ENCODE measurements at places on chromosomes 12 and 14.

GRCh38 chr12:109098183-109098604 is 797 bp downstream of the UNG start:
- peaks cover 10% of the 10 kb centered on the region for H3K4me1 ChIP-seq
- H3K27ac ChIP-seq, result no peak overlapping the region
- H3K4me3 ChIP-seq, result peak overlapping the region; percentile 81
- peaks cover under 1% of the 10 kb centered on the region for H3K27me3 ChIP-seq
- DNase-seq, result no peak

GRCh38 chr12:121128908-121129810 is 3.5 kb upstream of the P2RX7 start:
- H3K36me3 ChIP-seq, result no peaks in the 10 kb centered on the region
- H3K27me3 ChIP-seq, result peaks cover 12% of the 10 kb centered on the region
- DNase-seq, result peak; percentile 52
- peaks cover 19% of the 10 kb centered on the region for H3K4me1 ChIP-seq
- no peak overlapping the region for H3K4me3 ChIP-seq
- H3K27ac ChIP-seq, result no peak overlapping the region

DNA sequence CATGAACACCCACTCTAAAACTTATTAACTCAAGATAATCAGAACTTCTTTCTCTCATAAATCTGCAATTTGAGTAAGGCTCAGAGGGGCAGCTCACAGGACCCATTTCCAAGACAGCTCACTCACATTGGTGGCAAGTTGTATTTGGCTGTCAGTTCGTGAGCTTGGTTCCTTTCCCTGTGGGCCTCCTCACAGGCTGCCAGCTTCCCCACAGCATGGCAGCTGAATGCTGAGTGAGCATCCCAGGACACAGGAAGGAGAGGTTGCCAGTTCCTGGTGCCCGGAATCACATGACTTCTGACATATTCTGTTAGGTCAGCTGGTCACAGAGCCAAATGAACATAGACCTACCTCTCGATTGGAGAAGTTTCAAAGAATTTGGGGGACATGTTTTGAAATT is 116.6 kb upstream of the TMEM233 start:
- H3K36me3 ChIP-seq, result no peaks in the 10 kb centered on the region
- H3K27me3 ChIP-seq, result peaks cover 5% of the 10 kb centered on the region
- no peaks in the 10 kb centered on the region for H3K4me1 ChIP-seq

- H3K27ac ChIP-seq, result no peak overlapping the region
- no peaks in the 10 kb centered on the region for H3K4me1 ChIP-seq
- no peaks in the 10 kb centered on the region for H3K27me3 ChIP-seq
- no peak for DNase-seq
- H3K4me3 ChIP-seq, result no peak overlapping the region
- peaks cover 10% of the 10 kb centered on the region for H3K36me3 ChIP-seq
Observed at GRCh38 chr14:80095623-80096022, 115.7 kb downstream of the DIO2 start.

GRCh38 chr12:69529021-69529420 is 56.2 kb upstream of the CCT2 start:
- no peaks in the 10 kb centered on the region for H3K27me3 ChIP-seq
- H3K27ac ChIP-seq, result peak overlapping the region; percentile 29
- DNase-seq, result no peak
- no peak overlapping the region for H3K4me3 ChIP-seq
- H3K4me1 ChIP-seq, result peaks cover 6% of the 10 kb centered on the region
- H3K36me3 ChIP-seq, result 0 out of 2 replicates have a peak, but pooled peaks cover 3% of the 10 kb centered on the region

- no peak for DNase-seq
- no peak overlapping the region for H3K27ac ChIP-seq
- no peak overlapping the region for H3K4me3 ChIP-seq
Observed at GRCh38 chr12:76244300-76244699, 103.9 kb downstream of the BBS10 start.

DNA sequence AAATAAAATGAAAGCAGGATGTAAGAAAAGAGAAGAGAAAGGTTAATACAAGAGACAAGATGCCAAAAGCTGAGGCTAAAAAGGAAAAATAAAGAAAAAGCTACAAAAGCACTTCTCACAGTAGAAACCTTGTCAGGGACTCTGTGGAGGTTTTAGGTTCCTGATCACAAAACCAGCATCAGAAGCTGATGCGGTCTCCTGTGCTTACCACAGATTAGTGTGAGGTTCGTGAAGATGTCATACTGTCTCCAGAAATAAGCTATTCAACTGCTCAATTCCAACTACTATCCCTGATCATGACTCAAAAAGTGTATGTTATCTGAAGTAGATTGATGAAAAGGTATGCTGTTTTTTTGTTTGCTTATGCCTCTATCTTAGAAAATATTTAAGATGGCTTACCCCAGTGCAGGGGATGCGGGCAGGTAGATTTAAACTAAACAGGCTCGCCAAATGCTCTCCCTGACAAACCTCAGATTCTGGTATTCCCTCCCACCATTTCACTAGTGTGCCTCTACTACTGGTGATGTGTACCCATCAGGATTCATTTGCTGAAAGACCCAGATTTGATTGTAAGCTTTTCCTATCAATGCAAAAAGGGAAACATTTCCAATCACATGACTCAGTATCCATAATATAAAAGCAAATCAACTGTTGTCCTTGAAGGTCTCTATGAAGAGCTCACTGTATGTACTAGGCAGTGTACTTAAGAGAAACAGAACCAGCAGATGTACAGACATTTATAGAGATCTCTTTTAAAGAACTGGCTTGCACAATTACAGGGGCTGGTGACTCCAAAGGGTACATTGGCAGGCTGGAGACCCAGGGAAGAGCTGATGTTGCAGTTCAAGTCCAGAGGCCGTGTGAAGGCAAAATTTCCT is 169.5 kb upstream of the FOXN3 start:
- no peak overlapping the region for H3K4me3 ChIP-seq
- DNase-seq, result no peak

GRCh38 chr14:78840898-78841297 is 670.7 kb downstream of the NRXN3 start:
- DNase-seq, result no peak
- H3K27ac ChIP-seq, result no peak overlapping the region
- H3K36me3 ChIP-seq, result peaks cover 21% of the 10 kb centered on the region
- H3K4me3 ChIP-seq, result no peak overlapping the region
- peaks cover 9% of the 10 kb centered on the region for H3K4me1 ChIP-seq

- no peaks in the 10 kb centered on the region for H3K27me3 ChIP-seq
- no peak overlapping the region for H3K27ac ChIP-seq
- 0 out of 2 replicates have a peak, but pooled peaks cover 3% of the 10 kb centered on the region for H3K36me3 ChIP-seq
- H3K4me1 ChIP-seq, result peaks cover 11% of the 10 kb centered on the region
- DNase-seq, result no peak
Observed at GRCh38 chr12:14619741-14620501, 52.2 kb upstream of the PLBD1 start.

DNA sequence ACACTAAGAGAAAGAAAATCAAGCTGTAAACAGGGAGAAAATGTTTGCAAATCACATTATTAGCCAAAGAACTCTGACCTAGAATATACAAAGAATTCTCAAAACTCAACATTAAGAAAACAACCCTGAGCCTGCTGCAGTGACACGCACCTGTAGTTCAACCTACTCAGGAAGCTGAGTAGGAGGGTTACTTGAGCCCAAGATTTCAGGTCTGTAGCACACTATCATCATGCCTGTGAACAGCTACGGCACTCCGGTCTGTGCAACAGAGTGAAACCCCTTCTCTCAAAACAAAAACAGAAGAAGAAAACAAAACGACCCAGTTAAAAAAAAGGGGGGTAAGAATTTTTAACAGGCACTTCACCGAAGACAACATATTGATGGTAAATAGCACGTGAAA is 20.8 kb downstream of the SAV1 start:
- no peak overlapping the region for H3K4me3 ChIP-seq
- no peaks in the 10 kb centered on the region for H3K27me3 ChIP-seq
- no peak for DNase-seq
- H3K36me3 ChIP-seq, result peaks cover 24% of the 10 kb centered on the region
- peak overlapping the region; percentile 59 for H3K27ac ChIP-seq

DNA sequence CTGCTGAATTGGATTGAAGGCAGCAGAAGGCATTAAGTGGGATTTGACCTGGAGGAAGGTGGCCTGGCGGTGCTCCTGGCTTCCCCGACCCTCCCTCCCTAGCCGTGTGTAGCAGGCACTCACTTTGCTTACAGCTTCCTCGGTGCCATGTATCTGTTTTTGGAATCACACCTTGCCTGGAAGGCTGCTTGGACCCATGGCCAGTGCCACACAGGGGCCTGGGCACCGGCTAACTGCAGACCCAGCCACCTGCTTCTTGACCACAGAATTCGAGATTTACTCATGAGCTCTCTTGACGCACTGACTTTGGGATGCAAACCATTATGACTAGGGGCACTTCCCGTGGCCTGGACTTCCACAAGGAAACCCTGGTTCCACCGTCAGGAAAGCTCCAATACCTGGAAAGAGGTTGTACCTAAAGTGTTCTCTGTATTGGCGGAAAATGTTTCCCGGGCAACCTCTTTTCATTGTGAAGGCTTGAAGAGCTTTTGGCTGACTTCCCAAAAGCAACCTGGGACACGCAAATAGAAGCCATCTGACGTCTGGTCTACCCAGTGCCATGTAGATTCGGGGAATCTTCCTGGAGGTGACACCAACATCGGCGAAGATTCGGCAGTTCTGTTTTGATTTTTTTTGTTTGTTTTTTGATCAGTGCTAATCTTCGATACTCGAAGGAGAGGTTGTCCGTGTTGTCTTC is 125.6 kb upstream of the RTL1 start:
- H3K27ac ChIP-seq, result no peak overlapping the region
- no peaks in the 10 kb centered on the region for H3K4me1 ChIP-seq
- H3K36me3 ChIP-seq, result peaks cover 42% of the 10 kb centered on the region
- no peak overlapping the region for H3K4me3 ChIP-seq

- H3K36me3 ChIP-seq, result peaks cover 6% of the 10 kb centered on the region
- no peak overlapping the region for H3K27ac ChIP-seq
- H3K4me1 ChIP-seq, result peaks cover 53% of the 10 kb centered on the region
- no peaks in the 10 kb centered on the region for H3K27me3 ChIP-seq
- no peak overlapping the region for H3K4me3 ChIP-seq
Observed at GRCh38 chr12:52942066-52942900, 6.6 kb upstream of the KRT18 start.

- no peak overlapping the region for H3K27ac ChIP-seq
- no peaks in the 10 kb centered on the region for H3K36me3 ChIP-seq
- H3K27me3 ChIP-seq, result 0 out of 2 replicates have a peak, but pooled peaks cover 3% of the 10 kb centered on the region
- H3K4me3 ChIP-seq, result no peak overlapping the region
Observed at GRCh38 chr12:109432431-109432830, 44.7 kb downstream of the KCTD10 start.

DNA sequence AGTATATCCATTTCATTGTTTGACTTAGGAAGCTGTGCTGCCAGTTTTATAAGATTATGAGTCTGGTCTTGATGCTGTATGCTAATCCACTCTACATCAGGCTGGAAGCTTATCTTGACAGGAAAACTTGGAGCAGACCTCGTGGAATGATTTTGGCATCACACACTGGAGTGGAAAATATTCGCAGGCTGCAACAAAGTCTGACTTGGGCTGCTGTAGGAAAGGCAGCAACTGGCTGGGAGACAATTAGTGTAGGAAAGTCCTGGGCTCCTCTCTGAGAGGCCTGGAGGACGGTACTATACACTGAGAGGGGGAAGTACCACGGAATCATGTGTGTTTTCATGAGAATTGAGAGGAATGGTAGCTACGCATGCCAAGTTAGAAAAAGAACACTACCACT is 383.7 kb downstream of the ETNK1 start:
- DNase-seq, result no peak
- no peaks in the 10 kb centered on the region for H3K27me3 ChIP-seq
- H3K27ac ChIP-seq, result no peak overlapping the region
- no peaks in the 10 kb centered on the region for H3K36me3 ChIP-seq

DNA sequence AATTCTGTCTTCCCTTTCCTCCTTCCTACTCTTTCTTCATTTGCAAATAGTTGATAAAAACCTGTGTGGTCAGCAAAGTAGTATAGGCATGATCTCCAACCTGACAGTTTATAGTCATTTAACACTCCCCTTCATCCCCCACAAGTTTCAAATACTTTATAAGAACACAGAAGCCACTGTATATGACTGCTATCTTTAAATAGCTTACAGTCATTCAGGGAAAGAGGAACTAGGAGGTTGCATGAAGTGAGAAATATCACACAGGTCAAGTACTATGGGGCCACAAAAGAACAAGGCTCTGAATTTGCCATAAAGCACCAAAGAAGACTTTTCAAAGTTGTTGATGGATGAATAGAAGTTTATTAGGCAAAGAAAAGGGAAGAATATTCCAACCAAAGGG is 431.3 kb downstream of the NPAS3 start:
- H3K27ac ChIP-seq, result no peak overlapping the region
- peaks cover 19% of the 10 kb centered on the region for H3K4me1 ChIP-seq
- no peaks in the 10 kb centered on the region for H3K27me3 ChIP-seq

GRCh38 chr14:35931346-35931745 is 105.2 kb downstream of the BRMS1L start:
- DNase-seq, result no peak
- H3K4me1 ChIP-seq, result no peaks in the 10 kb centered on the region
- peaks cover 19% of the 10 kb centered on the region for H3K27me3 ChIP-seq
- H3K27ac ChIP-seq, result no peak overlapping the region

DNA sequence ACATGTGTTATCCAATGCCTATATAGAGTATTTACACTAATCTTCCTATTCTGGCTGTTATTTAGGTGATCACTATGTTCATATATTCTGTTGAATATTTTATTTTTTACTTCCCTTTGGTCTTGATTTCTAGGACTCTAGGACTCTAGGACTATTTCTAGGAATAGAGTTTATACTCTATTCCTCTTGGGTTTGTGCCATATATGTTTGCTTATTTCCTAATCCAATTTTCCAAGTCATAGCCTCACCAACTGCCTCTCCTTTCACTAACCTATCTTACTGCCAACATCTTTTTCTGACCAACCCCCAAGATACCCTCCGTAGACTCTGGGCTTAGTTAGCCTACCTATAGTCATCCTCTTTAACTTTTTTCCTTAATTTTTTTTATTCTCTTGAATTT is 28.5 kb downstream of the ARF6 start:
- H3K4me1 ChIP-seq, result no peaks in the 10 kb centered on the region
- H3K4me3 ChIP-seq, result no peak overlapping the region
- no peaks in the 10 kb centered on the region for H3K36me3 ChIP-seq
- H3K27ac ChIP-seq, result no peak overlapping the region
- DNase-seq, result no peak

GRCh38 chr14:95272057-95272456 is 47.7 kb downstream of the CLMN start:
- H3K4me1 ChIP-seq, result peaks cover 6% of the 10 kb centered on the region
- no peak overlapping the region for H3K27ac ChIP-seq
- no peaks in the 10 kb centered on the region for H3K27me3 ChIP-seq
- no peak overlapping the region for H3K4me3 ChIP-seq

Measured in WTC11 (cell line).